ENCODE measurements at places on chromosomes 5 and 9. TPM values are rescaled to one million over a fixed set of nuclear protein-coding genes. Genes with fewer than 3 reads are reported as not detected.

- DNase-seq = no peak
Observed at GRCh38 chr5:173655196-173655797, 38.8 kb upstream of the BOD1 start.

GRCh38 chr9:87813119-87813463, 69.6 kb upstream of the SPATA31E1 start:
- DNase-seq = no peak

- peak; percentile 96 for DNase-seq
Observed at GRCh38 chr9:87599901-87600610, 102.4 kb downstream of the DAPK1 start.

- DNase-seq = no peak
Observed at GRCh38 chr5:50547303-50547702, 106.2 kb upstream of the EMB start.

DNA sequence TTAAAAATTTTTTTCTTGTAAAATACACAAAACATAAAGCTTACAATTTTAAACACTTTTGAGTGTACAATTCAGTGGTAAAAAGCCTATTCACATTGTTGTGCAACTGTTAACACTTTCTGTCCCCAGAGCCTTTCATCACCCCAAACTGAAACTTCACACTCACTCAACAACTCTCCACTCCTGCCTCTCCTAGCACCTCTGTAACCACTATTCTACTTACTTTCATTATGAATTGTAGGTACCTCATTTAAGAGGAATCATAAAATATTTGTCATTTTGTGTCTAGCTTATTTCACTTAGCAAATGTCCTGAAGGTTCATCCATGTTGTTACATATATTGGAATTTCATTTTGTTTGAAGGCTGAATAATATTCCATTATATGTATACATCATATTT, 4.3 kb upstream of the ZNF510 start:
- no peak for DNase-seq

DNA sequence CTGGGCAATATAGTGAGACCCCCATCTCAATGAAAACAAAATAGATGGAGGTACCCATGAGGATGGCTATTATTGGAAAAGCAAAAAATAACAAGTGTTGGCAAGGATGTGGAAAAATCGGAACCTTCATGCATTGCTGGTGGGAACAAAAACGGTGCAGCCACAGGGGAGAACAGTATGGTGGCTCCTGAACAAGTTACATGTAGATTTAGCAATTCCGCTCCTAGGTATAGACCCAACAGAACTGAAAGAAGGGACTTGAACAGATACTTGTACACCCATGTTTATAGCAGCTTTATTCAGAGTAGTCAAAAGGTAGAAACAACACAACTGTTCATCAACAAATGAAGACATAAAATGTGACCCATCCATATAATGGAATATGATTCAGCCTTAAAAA, 43.0 kb downstream of the NTNG2 start:
- no peak for DNase-seq

The OR1J2 gene
- 0.32 TPM for total RNA-seq

The CORO2A gene
- total RNA-seq = 2.2 TPM

The IL5 gene
- not detected for total RNA-seq
